Stimulated activated CD8-positive, alpha-beta memory T cell treated with anti-CD3 and anti-CD28 coated beads, Interleukin-4, amount 100 ng/mL, for 1 hour (primary cell): ENCODE measurements at places on chromosomes 5 and 9.

DNA sequence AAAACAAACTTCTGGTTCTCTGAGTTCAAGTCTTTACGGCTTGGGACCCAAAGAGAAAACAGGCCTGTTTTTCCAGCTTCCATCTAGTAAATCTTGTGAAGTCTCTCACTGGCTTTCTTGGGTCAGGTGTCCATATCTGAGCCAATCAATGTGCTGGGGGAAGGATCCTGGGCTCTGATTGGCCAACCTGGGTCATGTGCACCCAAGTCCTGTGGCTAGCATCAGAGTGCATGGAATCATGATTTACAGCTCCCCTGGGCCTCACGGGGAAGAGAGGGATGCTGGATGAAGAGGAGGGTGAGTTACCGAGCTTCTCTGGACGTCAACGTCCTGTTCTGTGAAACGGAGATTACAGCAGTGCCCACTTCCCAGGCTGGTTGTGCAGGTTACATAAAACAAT lies 19.4 kb downstream of the CXCL14 start:
- no peak for DNase-seq

- no peak for DNase-seq
Observed at GRCh38 chr5:140266471-140267200, 36.3 kb downstream of the PFDN1 start.

- DNase-seq = no peak
Observed at GRCh38 chr5:99005506-99005905, 76.7 kb upstream of the CHD1 start.

DNA sequence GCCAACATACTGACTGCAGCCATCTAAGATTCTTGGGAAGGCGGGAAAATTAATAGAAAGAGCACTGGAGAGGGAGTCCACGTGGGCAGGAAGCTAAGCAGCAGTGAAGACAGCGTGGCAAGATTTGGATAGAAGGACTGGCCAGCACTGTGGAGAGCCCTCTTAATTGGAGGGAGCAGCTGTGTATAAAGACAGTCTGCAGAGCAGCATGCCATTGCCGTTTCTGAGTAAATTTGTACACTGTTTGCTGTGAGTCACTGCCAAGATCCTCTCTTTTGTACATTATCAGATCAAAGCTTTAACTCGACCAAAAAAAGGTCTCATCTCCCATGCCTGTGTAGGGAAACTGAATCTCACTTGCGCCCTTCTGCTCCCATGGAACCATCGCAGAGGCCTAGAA lies 45.3 kb downstream of the INSYN2B start:
- no peak for DNase-seq

GRCh38 chr9:129094387-129095169 lies 13.7 kb downstream of the DOLPP1 start:
- no peak for DNase-seq

DNA sequence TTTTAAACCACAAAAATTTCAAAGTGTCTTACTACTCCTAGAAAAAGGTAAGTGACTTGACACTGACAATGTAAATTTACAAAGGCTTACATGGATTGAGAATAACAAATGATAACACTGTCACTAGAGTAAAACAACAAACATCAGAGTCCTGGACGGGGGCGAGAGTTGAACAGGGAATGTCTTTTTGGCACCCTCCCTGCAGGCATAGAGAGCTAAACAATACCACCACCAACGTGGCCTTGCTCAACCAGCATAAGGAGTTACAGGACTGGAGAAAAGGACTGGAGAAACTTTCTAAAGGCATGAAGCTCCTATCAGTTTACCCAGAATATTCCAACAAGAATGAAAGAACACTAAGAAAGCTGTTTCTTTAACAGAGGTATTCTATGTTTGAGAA lies 55.3 kb downstream of the PTBP3 start:
- DNase-seq = no peak

DNA sequence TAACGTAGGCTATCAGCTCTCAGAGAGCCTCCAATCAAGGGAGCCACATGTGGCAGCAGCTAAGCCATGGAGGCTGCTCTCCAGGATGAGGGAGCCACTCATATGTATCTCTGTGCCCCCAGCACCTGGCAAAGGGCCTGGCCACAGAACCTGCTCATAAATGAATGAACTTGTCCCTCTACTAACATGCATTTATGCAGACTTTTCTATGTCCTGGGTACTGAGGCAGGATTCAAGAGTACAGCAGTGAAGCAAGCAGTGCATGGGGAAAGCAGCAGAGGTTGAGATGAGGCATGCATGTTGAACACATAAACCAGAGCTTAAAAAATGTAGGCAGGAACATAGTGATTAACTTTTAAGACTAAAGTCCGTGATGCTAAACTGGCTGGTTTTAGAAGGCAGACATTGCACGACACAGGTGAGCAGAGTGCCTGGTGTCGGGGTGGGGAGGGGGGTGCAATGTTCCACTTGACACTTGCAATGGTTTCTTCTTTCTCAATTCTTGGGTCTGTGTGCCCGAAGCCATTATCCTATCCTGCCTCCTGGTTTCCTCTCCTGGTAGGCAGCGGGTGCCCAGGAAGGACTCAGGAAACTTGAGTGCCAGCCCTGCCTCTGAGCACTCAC lies 142.8 kb upstream of the ALDH1B1 start:
- no peak for DNase-seq

DNA sequence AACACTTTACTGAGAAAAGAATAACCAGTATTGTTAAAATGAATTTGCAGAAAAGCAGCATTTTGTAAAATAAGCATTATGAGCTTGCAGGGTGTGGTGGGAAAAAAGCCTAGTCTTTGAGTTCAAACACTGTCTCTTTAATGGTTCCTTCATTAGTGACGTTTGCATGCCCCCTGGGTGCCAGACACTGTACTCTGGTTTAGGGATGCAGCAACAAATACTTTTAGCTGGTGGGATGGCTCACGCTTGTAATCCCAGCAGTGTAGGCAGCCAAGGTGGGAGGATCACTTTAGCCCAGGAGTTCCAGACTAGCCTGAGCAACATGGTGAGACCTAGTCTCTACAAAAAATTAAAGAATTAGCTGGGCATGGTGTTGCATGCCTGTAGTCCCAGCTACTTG lies 62.3 kb downstream of the MAST4 start:
- no peak for DNase-seq

DNA sequence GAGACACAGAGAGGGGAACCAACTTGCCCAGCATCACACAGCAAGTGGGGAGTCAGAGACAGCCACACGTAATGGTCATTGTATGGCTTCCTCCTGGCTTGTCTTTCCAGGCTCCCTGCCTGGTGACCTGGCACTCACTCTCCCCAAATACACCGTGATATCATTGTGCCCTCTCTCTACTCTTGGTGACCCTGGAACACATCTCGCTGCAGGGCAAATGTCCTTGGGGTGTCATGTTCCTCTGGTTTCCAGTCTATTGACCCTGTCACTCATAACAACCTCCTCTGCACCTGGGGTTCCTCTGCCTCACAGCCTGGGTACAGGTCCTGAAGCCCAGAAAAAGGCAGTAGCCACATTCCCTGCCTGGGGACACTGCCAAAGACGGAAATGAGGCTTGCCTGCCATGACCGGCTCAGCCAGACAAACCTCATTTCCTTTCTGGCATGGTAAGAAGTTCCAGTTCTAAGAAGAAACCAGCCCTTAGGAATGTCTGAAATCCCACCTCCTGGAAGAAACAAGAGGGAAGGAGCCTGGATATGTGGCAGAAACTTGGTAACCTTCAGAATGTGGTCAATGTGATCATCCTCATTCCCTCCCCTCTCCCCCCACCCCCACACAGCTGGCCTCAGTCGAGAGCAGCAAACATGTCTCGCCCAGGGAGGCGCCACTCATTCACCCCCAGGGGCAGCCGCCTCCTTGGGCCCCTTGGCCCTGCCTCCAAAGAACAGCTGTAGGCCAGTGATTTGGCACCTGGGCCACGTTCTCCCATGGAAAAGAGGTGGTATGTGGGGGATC lies 30.6 kb upstream of the SMU1 start:
- no peak for DNase-seq

DNA sequence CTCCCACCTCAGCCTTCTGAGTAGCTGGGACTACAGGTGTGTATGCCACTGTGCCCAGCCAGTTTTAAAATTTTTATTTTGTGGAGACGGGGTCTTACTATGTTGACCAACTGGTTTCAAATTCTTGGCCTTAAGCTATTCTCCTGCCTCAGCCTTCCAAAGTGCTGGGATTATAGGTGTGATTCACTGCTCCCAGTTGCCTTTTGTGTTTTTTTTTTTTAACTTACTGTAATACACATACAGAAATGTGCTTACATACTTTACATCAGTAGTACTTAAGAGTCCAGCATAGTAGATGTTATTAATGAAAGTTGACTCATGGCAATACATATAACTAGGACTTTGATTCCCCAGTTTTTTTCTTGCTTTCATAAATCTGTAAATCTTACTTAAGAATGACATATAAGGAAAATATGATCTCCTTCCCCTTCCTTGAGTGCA lies 4.7 kb downstream of the MAN2A1 start:
- no peak for DNase-seq

DNA sequence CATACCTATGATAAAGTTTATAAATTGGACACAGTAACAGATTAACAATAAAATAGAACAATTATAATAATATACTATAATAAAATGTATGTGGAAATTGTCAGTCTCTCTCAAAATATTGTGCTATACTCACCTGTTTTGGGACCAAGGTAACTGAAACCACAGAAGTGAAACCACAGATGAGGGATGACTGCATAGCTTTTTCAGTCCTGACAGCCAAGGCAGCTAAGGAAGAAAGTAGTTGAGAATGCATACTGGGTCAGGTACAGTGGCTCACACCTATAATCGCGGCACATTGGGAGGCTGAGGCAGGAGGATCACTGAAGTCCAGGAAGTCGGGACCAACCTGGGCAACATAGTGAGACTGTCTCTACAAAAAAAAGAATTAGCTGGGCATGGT lies 8.9 kb downstream of the SRP19 start:
- no peak for DNase-seq

DNA sequence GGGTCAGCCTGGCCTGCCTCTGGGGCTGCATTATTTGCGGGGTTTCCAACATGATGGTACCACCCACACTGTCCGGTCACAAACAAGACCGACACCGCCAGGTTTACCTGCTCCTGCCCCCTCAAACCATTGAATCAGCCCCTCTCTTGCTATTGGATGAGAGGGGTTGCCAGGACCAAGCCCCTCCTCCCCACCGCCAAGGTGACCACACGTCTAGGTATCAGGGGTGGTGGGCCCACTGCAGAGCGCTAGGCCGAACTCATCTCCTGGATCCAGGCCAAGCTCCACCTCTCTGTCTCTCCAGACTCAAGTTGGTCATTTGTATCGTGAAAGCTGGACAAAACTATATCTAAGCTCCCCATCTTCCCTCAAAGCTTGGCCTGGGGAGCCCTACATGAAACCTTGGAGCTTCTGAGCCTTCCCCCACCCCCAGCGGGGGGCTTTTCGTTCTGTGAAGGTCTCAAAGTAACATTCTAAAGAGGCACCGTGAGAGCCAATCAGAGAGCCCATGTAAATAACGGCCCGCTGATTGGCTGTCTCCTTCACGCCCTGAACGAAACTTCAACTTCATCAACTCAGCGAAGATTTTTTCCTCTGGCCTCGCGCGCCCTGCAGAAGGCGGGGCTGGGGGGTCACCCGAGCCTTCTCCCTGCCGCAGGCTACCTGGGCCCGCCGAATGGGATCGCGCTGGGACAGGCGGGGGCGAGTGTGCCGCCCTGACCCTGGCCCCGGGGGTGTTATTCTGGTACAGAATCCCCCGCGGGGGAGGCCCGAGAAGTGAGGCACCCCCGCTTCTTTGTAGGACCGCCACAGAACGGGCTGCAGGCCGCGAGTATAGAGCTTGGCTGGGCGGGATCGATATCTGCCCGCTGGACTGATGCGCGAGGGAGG lies 49.6 kb upstream of the PSD2 start:
- DNase-seq = no peak

DNA sequence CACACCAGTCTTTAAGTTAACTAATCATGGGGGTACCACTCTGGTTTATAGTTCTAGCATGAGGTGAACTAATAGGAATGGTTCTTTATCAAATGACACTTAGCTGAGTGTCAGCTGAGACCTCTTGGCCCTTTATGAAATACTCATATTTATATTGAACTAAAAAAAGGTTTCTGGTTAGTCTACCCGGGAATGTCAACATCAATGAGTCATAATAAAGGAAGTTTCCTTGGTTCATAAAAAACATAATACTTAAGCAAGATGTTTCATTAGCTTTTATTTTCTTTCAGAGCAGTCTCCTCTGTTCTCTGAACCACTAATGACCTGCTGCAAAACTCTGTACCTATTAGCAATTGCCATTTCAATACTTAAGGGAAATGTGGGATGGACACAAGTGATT lies 13.7 kb downstream of the DAB2 start:
- no peak for DNase-seq

DNA sequence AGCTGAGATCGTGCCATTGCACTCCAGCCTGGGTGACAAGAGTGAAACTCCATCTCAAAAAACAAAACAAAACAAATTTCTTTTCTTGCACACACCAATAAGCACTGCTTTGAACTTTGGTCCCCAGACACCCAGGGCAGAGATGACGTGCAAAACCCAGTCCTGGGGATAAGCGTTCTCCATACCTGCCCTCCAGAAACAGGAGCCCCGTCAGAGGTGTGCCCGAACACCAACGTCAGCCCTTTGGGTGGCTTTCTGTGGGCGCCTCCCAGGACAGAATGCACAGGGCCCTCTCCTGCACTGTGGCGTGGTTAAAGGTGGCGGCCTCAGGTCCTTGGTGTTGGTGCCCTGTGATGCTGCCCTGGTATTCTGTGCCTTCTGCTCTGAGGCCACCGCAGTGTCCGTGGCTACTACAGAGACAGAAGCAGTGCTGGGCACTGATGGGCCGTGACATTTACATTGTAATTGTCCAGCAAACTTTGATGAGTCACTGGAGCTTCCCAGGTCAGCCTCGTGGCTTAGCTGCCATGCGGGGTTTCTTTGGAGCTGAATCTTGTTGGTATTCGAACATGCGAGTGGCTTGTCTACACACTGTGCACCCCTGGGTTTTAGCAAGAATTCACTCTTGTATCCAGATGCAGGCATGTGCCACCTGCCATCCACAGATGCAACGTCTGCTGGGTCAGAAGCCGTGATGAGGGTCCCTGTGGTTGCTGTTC lies 9.8 kb downstream of the PPP1R26 start:
- DNase-seq = no peak

DNA sequence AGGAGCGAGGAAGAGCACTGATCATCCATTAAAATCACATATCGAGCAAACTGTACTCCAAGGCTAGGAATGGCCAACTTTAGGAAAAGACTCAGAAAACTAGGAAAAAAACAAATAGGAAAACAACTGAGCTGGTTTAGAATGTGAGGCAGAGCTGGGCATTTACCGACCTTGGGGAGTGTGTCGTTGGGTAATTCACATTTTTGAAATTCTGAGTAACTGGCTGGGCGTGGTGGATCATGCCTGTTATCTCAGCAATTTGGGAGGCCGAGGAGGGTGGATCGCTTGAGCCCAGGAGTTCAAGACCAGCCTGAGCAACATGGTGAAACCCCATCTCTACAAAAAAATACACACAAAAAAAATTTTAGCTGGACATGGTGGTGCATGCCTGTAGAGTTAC lies 70.1 kb downstream of the ZFAND5 start:
- DNase-seq = no peak
